ENCODE measurements at places on chromosomes 13 and 19.

DNA sequence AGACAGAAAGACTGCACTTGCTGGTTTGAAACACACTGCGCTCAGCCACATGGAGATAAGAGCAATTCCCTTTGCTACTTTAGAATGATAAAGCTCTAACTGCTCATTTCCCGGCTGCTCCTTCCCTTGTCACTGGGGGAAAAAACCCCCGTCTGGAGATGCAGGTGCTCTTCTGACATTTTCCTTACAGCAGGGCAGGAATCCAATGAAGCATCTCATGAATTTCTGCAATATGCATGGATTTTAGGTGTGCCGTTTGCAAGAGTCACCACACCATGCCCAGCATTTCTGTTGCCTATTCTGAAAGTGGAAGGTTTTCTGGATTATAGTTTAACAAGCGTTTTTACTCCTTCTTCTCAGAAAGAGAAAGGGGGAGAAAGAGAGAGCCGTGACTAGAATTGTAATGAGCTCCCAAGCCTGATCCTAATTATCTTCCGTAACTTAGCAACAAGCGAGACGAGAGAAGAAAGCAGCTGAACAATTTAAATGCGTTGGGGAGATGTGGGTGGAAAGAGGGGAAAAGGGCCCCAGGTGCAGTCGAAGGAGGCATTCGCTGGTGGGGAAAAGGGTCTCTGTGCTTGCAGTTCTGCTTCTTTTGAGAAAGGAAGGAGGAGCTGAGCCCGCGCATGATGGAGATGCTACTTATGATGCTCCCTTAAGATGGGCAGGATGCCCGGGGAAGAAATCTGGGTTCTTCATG lies 76.6 kb upstream of the SPATA13 start:
- DNase-seq: no peak

- no peak for DNase-seq
Observed at GRCh38 chr19:40685563-40685962, 4.9 kb downstream of the NUMBL start.

DNA sequence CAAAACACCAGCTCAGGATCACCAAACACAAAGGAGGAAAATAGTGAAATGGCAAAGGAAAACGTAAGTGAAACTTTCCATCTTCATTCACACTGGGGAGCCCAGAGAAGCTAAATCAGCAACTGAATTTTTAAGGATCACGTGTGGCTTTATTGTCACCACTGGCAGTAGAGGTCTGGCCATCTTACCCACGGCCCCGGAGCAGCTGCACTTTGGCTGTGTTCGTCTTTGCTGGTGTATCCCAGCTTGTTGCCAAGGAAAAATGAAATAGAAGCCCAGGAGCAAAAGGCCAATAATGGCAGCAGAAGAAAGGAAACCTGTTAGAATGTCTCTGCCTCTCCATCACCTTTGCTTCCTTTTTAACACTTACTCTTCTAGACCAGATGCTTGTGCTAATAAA lies 274.7 kb downstream of the FOXO1 start:
- no peak for DNase-seq

DNA sequence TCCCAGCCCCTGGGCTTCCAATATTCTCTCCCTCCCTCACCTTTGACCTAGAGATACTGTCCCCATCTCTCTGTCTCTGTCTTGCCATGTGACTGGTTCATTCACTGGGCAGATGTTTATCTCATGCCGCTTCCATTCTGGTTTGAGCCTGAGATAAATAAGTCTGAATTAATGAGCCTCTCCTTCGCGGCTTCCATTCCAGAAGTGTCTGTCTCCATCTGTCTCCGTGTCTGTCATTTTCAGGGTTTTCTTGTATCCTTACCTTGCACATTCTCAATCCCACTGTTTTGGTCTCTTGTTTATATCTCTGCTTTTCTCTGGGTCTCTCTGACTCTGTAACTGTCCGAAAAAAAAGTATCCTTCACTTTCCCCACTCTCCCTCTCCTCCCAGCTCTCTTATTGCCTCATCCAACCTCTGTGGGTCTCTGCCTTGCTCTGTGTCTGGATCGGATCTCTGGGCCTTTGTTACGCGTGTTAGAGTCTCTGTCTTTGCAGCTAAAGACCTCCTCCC lies 4.3 kb downstream of the SPHK2 start:
- DNase-seq: no peak

GRCh38 chr19:15374105-15374651 lies 5.4 kb downstream of the AKAP8 start:
- DNase-seq: no peak

- no peak for DNase-seq
Observed at GRCh38 chr19:4396949-4397783, 3.2 kb downstream of the SH3GL1 start.

DNA sequence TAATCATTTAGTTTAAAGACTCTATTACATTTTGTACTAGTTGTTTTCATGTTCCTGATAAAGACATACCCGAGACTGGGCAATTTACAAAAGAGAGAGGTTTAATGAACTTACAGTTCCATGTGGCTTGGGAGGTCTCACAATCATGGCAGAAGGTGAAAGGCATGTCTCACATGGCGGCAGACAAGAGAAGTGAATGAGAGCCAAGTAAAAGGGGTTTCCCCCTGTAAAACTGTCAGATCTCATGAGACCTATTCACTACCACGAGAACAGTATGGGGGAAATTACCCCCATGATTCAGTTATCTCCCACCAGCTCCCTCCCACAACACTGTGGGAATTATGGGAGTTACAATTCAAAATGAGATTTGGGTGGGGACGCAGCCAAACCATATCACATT lies 129.2 kb downstream of the PAN3 start:
- no peak for DNase-seq

GRCh38 chr13:44989941-44990340 lies 603 bp downstream of the GPALPP1 start:
- DNase-seq: peak; percentile 18

GRCh38 chr13:59346999-59347723 lies 816.6 kb downstream of the DIAPH3 start:
- DNase-seq: no peak

DNA sequence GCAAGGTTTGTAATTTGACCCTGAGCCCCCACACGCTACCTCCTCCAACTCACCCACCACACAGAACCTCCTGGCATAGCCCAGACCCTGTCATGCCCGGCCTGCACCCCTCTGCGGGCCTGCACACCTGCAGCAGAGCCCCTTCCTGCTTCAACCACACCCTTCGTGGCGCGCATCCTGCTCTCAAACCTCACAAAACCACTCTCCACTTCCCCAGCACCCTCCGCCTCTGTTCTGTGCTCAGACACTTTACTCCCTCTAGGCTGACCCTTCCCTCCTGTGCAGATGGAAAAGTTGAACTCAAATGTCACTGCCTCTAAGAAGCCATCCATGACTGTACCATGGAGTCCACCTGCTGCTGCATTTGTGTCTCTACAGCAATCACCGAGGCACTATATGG lies 28.5 kb downstream of the FAAP24 start:
- no peak for DNase-seq

- DNase-seq: peak; percentile 84
Observed at GRCh38 chr19:50050406-50051227, 24.8 kb downstream of the ZNF473 start.

GRCh38 chr13:28035146-28035782 lies 46.8 kb upstream of the URAD start:
- DNase-seq: no peak

DNA sequence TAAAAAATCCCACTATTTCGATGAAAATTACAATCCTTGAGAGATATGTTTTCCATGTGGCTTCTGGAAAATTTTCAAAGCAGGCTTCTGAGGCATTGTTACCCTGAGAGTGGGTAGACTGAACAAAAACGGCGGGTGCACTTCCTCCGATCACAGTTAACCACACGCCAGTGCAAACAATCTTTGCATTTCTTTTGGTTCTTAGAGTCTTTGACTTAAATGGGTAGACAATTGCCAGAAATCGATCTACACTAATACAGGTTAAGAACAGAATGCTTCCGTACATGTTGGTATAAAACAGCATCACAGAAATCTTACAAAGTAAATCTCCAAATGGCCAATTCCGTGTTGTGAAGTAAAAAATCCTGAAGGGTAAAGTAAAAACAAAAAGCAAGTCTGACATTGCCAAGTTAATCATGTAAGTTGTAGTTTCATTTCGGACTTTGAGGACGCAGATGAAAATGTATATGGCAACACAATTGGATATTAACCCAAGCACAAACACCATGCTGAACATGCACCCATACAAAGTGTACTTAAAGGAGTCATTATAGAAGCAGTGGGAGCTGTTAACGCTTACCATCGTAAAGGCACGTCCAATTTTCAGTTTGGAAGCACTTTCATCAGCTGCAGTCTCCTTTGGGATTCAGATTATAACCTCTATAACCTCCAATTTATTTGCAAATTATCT lies 927 bp downstream of the LPAR6 start:
- no peak for DNase-seq

- peak; percentile 69 for DNase-seq
Observed at GRCh38 chr19:661427-662196, 1.4 kb downstream of the RNF126 start.

- peak; percentile 12 for DNase-seq
Observed at GRCh38 chr19:42352301-42353259, 27.1 kb downstream of the MEGF8 start.

- peak; percentile 76 for DNase-seq
Observed at GRCh38 chr19:13842291-13843103, 34.4 kb upstream of the NANOS3 start.

DNA sequence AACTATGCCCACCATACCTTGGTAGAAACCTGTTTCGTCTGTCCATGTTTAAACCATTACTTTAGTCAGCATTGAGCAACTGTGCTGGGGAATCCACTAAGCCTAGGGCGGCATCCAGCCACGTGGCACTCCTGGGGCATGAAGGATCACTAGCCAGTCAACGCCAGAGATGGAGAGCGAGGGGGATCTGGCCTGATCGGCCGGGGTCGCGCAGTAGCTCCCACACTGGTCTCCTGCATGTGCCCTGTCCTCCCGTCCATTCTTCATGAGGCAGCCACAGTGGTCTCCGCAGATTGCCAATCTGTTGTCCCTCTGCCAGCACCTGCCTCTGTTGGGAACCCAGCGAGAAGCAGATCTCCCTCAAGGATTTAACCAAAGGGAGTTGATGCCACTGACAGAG lies 109.4 kb downstream of the DPF1 start:
- no peak for DNase-seq

- no peak for DNase-seq
Observed at GRCh38 chr13:48131533-48131932, 36.6 kb upstream of the MED4 start.

Measured in activated CD4-positive, alpha-beta T cell treated with anti-CD3 and anti-CD28 coated beads, Interleukin-2, amount 50 U/mL, for 48 hours (primary cell).